ENCODE measurements at places on chromosomes 6 and 20. TPM values are rescaled to one million over a fixed set of nuclear protein-coding genes. Genes with fewer than 3 reads are reported as not detected.

DNA sequence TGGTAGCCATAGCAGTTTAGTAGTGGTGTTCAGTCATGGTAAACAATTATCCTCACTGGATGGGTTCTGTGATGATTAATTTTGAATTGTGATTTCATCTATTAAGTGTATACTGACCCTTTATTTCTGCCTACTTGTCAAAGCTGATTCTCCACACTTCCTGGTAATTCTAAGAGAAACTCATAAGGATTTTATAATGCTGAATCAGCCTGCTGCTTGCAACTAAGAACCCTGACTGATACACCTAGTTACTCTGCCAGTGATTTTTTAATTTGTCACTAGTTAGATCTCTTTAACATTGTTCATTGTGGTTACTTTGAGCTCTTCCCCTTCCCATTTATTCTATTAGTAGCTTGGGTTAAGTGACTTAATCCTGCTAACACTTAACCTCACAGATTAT is 8.6 kb downstream of the CDC40 start:
- H3K27me3 ChIP-seq, result no peaks in the 10 kb centered on the region
- no peak overlapping the region for H3K27ac ChIP-seq
- H3K4me3 ChIP-seq, result no peak overlapping the region
- peaks cover 3% of the 10 kb centered on the region for H3K4me1 ChIP-seq

OPRM1 gene
- not detected for total RNA-seq

GRCh38 chr6:110951008-110951407 is 7.5 kb upstream of the GTF3C6 start:
- H3K36me3 ChIP-seq, result no peaks in the 10 kb centered on the region
- no peaks in the 10 kb centered on the region for H3K4me1 ChIP-seq
- DNase-seq, result no peak
- no peak overlapping the region for H3K4me3 ChIP-seq
- H3K27ac ChIP-seq, result no peak overlapping the region

- H3K36me3 ChIP-seq, result no peaks in the 10 kb centered on the region
- no peak overlapping the region for H3K4me3 ChIP-seq
- DNase-seq, result no peak
- no peaks in the 10 kb centered on the region for H3K27me3 ChIP-seq
- peaks cover 8% of the 10 kb centered on the region for H3K4me1 ChIP-seq
Observed at GRCh38 chr20:52035977-52036376, 155.6 kb downstream of the ZFP64 start.

- no peaks in the 10 kb centered on the region for H3K4me1 ChIP-seq
- H3K4me3 ChIP-seq, result no peak overlapping the region
- DNase-seq, result no peak
- no peaks in the 10 kb centered on the region for H3K27me3 ChIP-seq
- H3K27ac ChIP-seq, result no peak overlapping the region
Observed at GRCh38 chr6:163122365-163122764, 292.2 kb upstream of the QKI start.
